Astrocyte of the cerebellum (primary cell): ENCODE measurements at places on chromosomes 3 and 15.
A peak's percentile ranks its signal among the peaks of the same experiment; 100 is the strongest.

DNA sequence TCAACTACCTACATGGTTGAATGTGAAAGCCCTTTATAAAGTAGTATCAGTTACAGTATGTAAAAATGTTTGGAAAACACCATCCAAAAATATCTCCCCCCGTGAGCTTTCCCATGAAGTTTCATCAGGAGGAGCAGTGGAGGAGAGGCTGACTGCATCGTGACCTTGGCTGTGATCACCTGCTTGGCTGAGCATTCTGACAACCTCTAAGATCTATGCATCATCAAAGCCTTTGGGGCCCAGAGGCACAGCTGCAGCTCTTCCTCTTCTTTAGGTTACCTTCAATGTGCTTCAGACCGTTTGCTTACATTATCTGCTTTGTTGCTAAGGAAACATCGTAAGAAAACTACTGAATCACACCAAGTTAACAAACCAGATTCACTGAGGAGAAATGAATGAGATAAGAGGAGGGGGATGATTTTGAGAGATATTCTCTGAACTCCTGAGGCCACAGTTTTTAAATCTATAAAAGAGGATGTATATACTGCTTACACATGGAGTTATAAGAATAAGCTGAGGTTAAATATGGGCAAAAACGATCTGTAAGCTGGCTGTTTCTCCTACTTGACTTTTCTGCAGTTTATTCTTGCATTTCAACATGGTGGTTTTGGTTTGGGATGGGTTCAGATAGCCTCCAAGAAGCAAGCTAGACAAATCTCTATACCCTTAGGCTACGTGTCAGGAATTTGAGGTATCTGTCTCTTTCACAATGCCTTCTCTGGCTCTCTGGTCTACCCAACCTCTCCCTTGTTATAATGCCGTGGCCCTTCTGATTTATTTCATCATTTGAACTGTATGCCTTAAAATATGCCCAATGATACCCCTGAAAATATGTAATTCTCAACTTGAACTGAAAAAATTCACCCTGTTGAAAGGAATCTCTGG is 4.0 kb downstream of the GCSAM start:
- DNase-seq, result no peak

DNA sequence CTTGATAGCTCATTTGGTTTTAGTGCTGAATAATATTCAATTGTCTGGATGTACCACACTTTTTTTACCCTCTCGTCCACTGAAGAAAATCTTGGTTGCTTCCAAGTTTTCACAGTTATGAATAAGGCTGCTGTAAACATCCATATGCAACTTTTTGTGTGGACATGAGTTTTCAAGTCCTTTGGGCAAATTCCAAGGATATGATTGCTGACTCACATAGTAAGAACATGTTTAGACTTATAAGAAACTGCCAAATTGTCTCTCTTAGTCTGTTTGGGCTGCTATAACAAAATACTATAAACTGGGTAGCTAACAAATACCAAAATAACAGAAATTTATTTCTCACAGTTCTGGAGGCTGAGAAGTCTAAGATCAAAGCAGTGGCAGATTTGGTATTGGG is 59.5 kb upstream of the TNFSF10 start:
- DNase-seq, result no peak

GRCh38 chr15:89429023-89429422 is 67.4 kb downstream of the RHCG start:
- DNase-seq, result no peak

GRCh38 chr3:88535563-88535962 is 385.8 kb downstream of the C3orf38 start:
- DNase-seq, result no peak

DNA sequence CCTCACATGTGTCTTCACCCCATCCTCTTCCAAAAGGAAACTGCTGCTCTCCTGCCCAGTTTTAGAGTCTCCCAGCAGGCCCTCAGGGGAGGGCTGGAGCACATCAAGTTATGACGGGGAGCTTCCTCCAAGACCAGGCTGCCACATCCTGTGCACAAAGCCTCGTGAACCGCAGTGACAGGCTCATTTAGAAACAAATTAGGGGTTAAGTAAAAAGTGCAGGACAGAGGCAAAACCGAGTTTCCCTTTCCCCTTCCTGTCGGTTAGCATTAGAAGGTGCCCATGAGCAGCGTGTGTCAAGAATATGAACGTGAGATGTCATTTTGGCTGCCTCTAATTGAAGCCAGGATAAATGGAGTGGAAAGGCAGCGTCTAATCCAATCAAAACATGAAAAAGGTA is 199.7 kb downstream of the ARRDC4 start:
- DNase-seq, result no peak

GRCh38 chr15:101453123-101454120 is 36.1 kb downstream of the PCSK6 start:
- no peak for DNase-seq

- DNase-seq, result no peak
Measured at GRCh38 chr3:97884586-97885123, 62.8 kb downstream of the CRYBG3 start.

- peak; percentile 28 for DNase-seq
Measured at GRCh38 chr15:37891766-37892368, 42.6 kb upstream of the TMCO5A start.

DNA sequence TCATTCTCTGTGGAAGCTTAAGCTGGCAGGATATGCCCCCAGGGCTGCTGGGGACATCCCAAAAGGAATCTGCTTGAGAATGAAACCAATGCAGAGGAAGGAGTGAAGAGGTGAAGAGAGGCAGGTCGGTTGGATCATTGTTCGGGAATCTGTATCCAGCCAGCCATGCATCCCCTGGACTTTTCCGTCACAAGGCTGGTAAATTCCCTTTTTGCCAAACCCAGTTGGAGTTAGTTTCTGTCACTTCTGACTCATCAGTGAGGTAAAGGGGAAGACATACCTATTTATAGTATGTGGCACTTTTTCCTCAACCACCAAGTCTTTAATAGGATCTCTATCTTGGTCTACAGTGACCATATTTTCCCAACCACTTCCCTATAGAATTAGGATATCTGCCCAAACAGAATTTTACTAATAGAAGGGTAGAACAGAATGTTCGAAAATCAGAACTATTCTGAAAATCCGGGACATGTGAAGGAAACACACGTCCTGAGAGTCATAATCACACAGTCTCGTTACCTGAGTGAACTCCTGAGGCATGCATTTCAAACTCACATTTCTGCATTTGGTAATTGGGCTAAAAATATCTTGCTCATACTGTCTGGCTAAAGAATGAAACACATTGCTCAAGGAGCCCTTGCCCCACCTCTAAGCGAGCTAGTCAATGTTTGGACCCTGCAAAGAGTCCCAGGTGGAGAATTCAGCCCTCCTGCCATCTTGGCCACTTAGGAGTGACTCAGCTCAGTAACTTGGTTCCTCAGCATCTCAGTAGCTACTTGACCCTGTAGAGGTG is 289.7 kb upstream of the ADAMTS9 start:
- peak; percentile 72 for DNase-seq

- DNase-seq, result no peak
Measured at GRCh38 chr3:38062809-38063208, 23.8 kb downstream of the DLEC1 start.

DNA sequence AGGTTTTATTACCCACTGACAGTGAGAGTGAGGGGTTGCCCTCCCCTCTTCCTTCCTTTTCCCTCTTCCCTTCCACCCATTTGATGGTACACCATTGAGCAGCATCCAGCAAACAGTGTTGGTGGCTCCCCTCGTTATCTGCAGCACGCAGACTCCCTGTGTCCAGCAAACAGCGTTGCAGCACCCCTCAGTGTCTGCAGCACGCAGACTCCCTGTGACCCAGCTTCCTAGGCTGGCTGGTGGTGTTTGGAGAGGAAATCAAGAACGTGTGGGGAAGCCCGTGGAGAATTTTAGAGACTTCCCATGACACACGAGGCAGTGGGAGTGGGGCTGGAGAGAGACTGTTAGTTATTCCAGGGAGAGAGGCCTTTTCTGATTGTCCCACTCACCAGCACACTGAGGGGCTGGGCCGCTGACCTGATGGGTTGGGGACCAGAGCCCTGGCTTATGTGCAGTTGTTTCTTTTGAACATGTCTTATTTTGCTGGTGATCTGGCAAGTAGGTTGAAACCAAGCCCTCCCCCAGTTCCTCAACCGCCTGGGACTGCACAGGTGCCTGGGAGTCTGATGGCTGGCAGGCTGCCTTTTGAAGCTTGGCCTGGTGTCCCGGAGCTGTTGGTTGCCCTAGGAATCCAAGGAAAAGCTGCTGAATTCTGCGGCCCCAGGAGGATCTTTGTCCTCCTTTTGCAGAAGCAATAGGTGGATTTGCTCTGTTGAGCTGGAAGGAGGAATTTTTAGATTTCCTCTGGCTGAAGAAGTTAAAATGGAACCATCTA is 19.0 kb downstream of the APBA2 start:
- DNase-seq, result no peak

DNA sequence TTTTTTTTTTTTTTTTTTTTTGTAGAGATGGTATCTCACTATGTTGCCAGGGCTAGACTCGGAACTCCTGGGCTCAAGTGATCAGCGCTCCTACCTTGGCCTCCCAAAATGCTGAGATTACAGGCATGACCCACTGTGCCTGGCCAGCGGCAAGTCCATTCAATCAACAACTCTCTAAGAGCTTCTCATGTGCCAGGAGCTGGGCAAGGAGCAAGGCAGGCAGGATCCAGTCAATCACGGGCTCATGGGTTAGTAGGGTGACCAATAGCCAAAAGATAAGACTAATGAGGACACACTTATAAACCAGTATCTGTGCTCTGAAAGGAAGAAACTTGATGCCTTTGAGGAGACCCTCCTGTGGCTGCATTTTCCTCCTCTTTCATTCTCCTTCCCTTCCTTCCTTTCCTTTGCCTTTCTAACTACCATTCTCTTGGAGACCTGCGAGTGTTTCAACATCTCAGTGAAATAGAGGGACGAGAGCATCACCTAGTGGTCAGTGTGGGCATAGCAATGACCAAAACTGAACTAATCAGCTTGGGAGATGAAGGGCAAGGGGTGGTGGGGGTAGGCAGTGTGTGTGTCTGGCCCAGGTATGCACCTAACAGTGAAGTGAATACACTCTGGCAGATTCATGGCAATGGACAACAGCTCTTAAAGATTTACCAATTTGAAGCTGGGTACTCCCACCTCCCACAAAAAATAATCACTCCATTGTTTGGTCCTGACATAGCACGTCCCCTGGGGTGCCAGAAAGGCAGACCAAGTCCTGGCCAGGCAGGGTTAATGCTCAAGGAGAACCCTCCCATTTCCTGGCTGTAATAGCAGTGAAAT is 6.3 kb downstream of the RPP25 start:
- DNase-seq, result peak; percentile 53

DNA sequence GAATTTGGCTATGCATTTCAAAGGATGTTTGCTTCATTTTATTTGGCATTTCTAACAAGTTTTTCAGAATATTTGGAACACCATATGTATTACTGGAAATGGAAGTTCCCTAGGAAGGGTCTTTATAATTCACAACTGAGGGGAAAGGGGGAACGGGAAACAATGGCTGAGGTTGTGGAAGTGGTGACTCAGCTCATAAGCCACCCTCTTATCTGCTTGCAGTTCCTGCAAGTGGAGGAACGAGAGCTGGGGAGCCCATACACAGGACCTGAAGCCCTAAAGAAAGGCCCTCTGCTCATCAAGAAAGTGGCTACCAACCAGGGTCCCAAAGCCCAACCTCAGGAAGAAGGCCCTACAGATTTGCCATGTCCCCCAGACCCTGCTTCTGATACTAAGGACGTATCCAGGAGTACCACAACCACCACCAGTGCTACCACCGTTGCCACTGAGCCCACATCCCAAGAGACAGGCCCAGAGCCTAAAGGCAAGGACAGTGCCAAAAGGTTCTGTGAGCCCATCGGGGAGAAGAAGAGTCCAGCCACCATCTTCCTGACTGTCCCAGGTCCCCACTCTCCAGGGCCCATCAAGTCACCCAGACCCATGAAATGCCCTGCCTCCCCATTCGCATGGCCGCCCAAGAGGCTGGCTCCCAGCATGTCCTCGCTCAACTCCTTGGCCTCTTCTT is 37.9 kb downstream of the ESYT3 start:
- DNase-seq, result no peak

DNA sequence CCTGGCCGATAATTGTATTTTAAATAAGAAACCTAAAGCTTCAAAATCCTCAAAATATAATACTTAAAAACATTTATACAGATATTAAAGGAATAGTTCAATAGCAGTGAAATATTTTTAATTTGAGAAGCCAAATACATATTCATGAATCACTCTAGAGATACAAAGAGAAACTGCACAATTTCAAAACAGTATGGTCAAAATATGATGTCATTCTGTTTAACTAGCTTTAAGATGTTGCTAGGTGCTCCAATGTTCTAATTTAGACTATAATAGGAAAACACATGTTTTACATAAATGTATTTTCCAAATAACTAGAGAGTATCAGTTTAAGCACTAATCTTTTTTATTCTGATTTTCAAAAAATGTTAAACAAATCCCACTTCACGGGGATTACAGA is 10.3 kb upstream of the NRROS start:
- no peak for DNase-seq

DNA sequence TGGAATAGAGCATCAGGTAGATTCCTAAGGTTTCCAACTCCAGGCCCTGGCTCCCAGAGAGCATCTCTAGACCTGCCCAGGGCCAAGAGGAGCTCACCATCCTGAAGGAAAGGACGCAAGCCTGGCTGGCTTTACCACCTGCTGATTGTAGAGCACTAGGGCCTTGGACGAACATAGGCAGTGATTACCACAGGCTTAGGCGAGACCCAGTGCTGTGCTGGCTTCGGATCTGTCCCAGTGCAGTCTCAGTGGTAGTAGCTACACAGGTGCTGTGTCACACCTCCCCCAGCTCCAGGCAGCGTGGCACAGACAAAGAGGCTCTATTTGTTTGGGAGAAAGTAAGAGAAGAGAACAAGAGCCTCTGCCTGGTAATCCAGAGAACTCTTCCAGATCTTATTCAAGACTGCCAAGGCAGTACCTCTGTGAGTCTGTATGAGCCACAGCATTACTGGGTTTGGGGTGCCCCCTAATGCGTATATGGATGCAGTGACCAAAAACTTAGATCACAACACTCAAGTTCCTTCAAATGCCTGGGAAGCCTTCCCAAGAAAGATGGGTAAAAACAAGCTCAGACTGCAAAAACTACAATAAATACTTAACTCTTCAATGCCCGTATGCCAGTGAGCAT is 25.4 kb downstream of the ISG20 start:
- no peak for DNase-seq

DNA sequence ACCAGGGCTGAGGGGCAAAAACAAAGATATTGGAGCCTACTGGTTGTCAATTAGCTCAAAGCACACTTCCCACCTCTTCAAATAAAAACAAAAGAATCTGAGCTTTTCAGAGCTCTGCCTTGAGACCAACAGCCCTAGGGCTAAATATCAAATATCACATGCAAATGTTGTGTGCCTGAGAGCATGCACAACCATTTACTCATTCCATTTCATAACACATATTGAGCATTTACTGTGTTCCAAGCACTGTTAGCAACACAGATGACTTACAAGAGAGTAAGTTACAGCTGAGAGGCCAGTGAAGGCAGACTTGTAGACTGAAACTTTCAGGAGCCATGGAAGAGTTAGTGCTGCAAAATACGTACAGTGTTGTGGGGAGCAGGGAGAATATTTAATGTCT is 222.4 kb downstream of the CPNE4 start:
- DNase-seq, result no peak

GRCh38 chr3:10389995-10390394 is 69.1 kb upstream of the SEC13 start:
- DNase-seq, result no peak
